ENCODE measurements at places on chromosomes 3 and 15.

- no peak for DNase-seq
Observed at GRCh38 chr15:90970274-90970673, 15.6 kb downstream of the RCCD1 start.

GRCh38 chr3:113051787-113052186 lies 61.0 kb downstream of the GTPBP8 start:
- no peak for DNase-seq

- no peak for DNase-seq
Observed at GRCh38 chr15:97899981-97900380, 60.5 kb upstream of the ARRDC4 start.

DNA sequence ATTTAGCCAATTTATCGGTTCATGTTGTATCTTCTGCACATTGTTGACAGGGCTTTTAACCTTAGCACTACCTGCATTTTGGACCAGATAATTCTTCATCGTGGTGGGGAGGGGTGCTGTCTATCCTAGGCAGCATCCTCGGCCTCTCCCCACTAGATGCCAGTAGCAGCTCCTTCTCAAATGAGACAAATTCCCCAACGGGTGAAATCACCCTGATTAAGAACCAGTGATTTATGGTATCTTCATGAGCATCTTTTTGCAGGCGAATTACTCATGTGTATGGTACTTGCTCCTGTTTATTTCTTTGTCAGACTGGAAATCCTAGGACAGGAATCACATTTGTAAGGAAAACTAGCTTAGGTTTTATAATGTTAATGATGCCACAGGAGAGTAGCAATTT lies 68.0 kb downstream of the C3orf70 start:
- no peak for DNase-seq

- no peak for DNase-seq
Observed at GRCh38 chr15:95365511-95366107, 964.9 kb upstream of the NR2F2 start.

DNA sequence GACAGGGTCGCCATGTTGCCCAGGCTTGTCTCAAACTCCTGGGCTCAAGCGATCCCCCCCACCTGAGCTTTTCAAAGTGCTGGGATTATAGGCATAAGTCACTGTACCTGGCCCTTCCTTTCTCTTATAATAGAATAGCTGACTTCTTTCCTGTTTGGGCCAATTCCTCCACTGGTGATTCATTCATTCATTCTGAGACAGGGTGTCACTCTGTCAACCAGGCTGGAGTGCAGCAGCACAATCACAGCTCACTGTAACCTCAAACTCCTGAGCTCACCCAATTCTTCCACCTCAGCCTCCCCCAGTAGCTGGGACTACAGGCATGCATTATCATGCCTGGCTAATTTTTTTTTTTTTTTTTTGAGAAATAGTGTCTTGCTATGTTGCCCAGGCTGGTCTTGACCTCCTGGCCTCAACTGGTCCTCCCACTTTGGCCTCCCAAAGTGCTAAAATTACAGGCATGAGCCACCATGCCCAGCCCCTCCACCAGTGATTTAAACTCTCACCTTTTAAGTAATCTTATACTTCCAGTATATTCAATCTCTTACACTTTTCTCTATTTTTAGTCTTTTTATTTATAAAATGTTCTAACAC lies 20.9 kb downstream of the GNB4 start:
- no peak for DNase-seq

- DNase-seq: no peak
Observed at GRCh38 chr3:81891055-81891895, 129.8 kb upstream of the GBE1 start.

DNA sequence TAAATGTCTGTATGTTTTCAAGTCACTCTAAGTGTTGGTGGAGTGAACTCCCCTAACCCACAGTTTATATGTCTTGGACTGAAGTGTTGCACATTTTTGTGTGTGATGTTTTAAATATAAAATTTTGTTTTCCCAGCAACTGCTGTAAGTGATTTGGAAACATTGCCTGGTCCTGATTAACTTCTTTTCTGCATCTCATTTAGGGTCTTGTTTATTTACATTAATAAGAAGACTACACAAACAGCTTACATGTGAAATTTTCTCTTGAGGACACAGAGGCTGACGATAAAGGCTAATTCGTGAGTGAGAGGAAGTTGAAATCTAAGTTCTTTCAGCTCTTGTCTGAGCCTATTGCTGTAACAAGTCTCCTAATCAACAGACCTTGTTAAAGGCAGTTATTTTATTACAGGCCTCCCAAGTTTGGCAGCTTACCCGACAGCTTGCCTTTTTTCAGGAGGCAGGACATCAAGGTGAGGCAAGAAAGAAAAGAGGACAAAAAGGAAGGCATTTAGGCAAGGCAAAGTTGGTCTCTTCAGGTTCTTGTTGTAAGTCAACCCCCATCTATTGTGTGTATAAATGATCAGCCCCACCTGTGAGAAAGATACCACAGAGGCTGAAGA lies 177.7 kb upstream of the NR2E3 start:
- DNase-seq: no peak

GRCh38 chr3:177753451-177754155 lies 556.3 kb upstream of the TBL1XR1 start:
- no peak for DNase-seq

All from activated CD4-positive, alpha-beta T cell treated with anti-CD3 and anti-CD28 coated beads, Interleukin-2, amount 50 U/mL, for 24 hours (primary cell).